ENCODE measurements at places on chromosomes 12 and 14. TPM values are rescaled to one million over a fixed set of nuclear protein-coding genes. Genes with fewer than 3 reads are reported as not detected.

GRCh38 chr12:127459166-127459565 lies 807.8 kb upstream of the TMEM132C start:
- H3K27me3 ChIP-seq, result peaks cover 14% of the 10 kb centered on the region
- peaks cover 10% of the 10 kb centered on the region for H3K36me3 ChIP-seq
- no peak overlapping the region for H3K4me3 ChIP-seq
- DNase-seq, result no peak
- H3K27ac ChIP-seq, result no peak overlapping the region

- no peak for DNase-seq
- no peak overlapping the region for H3K4me3 ChIP-seq
- H3K4me1 ChIP-seq, result peaks cover 5% of the 10 kb centered on the region
- no peak overlapping the region for H3K27ac ChIP-seq
- peaks cover 64% of the 10 kb centered on the region for H3K27me3 ChIP-seq
- no peaks in the 10 kb centered on the region for H3K36me3 ChIP-seq
These were observed 3.8 kb upstream of the MYF5 start for GRCh38 chr12:80712866-80713265.

DNA sequence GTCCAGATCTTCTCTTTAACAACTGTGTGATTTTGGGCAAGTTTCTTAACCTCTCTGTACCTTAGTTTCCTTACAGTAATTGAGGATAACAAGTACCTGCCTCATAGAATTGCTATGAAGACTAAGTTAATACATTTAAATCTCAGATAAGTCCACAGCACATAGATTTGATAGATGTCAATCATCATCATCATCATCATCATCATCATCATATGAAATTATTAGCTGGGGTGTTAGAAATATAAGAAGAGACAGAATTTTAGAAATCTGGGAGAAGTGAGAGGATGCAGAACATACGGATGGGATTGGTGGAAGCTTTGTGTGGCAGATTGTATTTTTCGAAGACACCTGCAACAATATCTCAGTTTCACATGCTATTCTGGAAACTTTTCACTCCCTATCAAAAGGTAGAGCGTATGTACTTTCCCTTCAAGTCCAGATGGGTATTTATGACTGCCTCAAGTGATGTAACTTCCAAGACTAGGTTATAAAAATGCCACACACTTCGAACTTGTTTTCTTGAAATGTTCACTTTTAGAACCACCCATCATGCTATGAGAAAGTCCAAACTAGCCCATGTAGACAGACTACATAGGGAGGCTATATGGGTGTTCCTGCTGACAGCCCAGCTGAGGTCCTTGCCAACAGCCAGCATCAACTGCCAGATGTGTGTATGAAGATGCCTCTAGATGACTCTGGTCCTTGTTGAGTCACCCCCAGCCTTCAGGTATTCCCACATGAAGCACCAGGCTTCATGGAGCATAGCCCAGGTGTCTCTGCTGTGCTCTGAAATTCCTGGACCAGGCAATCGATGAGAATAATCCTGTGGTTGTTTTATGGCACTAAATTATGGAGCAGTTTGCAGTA lies 20.7 kb upstream of the SDR39U1 start:
- no peak overlapping the region for H3K4me3 ChIP-seq
- peaks cover 8% of the 10 kb centered on the region for H3K36me3 ChIP-seq
- peaks cover 6% of the 10 kb centered on the region for H3K4me1 ChIP-seq
- H3K27ac ChIP-seq, result no peak overlapping the region

- no peaks in the 10 kb centered on the region for H3K4me1 ChIP-seq
- no peak for DNase-seq
- no peak overlapping the region for H3K4me3 ChIP-seq
- H3K27me3 ChIP-seq, result peaks cover 11% of the 10 kb centered on the region
- no peak overlapping the region for H3K27ac ChIP-seq
These were observed 55.0 kb downstream of the IGF1 start for GRCh38 chr12:102425109-102426039.

GRCh38 chr12:100895192-100895591 lies 100.6 kb downstream of the ANO4 start:
- no peaks in the 10 kb centered on the region for H3K4me1 ChIP-seq
- no peak overlapping the region for H3K4me3 ChIP-seq
- no peaks in the 10 kb centered on the region for H3K36me3 ChIP-seq
- H3K27me3 ChIP-seq, result no peaks in the 10 kb centered on the region

DNA sequence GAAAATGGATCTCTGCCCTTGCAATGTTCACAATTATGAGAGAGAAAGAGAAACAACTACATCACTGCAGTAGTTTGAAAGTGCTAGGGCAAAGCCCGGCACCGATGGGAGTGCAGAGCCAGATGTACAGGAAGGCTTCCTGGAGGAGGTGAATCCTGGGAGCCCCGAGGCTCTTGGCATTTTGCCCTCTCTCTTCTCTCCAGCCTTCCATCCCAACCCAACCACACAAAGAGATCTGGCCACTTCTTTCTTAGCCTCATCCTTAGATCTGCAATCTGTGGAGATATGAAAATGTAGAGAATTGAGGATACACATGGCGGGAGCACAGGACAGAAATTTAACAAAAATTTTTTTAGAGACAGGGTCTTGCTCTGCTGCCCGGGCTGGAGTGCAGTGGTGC lies 3.3 kb upstream of the PAPLN start:
- DNase-seq, result no peak
- peaks cover 9% of the 10 kb centered on the region for H3K36me3 ChIP-seq
- H3K4me1 ChIP-seq, result peaks cover 25% of the 10 kb centered on the region
- no peak overlapping the region for H3K4me3 ChIP-seq
- H3K27ac ChIP-seq, result no peak overlapping the region
- peaks cover 55% of the 10 kb centered on the region for H3K27me3 ChIP-seq

DNA sequence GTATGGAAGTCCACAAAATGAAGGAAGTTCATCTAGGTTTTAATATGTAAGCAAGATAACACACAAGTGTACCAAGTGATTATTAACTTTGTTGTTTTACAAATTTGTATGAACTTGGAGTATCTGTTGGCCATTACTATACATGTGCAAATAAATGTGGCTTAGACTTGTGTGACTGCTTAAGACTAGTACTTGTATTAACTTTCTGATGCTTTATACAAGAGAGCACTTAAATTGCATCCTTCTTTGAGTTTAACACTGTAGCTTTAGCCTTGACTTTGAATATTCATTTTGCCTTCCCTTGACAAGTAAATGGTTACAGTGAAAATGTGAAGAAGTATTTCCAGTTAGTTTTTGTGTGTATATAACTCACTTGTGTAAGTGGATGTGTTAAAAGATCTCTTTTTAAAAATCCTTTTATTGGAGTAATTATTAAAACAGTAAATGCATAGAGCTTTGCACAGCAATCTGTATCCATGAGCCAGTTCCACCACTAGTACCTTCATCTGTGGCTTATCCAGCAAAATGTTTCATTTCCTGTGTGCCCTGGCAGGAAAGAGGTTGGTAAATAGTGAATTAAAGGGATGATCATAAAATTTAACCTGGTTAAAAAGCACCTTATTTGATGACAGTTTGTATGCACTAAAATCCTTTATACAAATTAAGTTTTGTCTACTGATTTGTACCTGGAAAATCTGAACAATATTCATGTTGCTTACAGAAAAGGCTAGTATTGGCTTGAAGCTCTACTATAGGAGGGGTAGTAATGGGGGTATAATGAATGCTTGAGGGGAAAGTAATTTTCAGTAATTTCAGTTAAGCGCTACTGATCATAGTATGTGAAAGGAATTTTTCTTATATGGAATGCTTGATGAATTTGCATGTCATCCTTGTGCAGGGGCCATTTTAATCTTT lies 8.0 kb downstream of the PNN start:
- H3K36me3 ChIP-seq, result peaks cover 8% of the 10 kb centered on the region
- no peak for DNase-seq
- H3K27me3 ChIP-seq, result no peaks in the 10 kb centered on the region

GRCh38 chr12:127235761-127236160 lies 1031.2 kb upstream of the TMEM132C start:
- no peak for DNase-seq
- H3K36me3 ChIP-seq, result no peaks in the 10 kb centered on the region
- H3K4me3 ChIP-seq, result no peak overlapping the region
- no peaks in the 10 kb centered on the region for H3K27me3 ChIP-seq
- no peak overlapping the region for H3K27ac ChIP-seq

GRCh38 chr12:13073173-13073572 lies 29.0 kb downstream of the FAM234B start:
- H3K36me3 ChIP-seq, result peaks cover 38% of the 10 kb centered on the region
- no peak overlapping the region for H3K4me3 ChIP-seq
- no peak for DNase-seq
- H3K27me3 ChIP-seq, result no peaks in the 10 kb centered on the region
- no peaks in the 10 kb centered on the region for H3K4me1 ChIP-seq

- no peaks in the 10 kb centered on the region for H3K4me1 ChIP-seq
- H3K4me3 ChIP-seq, result no peak overlapping the region
- no peak for DNase-seq
These were observed 28.6 kb upstream of the DNM1L start for GRCh38 chr12:32650508-32650907.

- peaks cover 30% of the 10 kb centered on the region for H3K27me3 ChIP-seq
- H3K27ac ChIP-seq, result no peak overlapping the region
These were observed 3.3 kb upstream of the RIMBP2 start for GRCh38 chr12:130719263-130719859.

DNA sequence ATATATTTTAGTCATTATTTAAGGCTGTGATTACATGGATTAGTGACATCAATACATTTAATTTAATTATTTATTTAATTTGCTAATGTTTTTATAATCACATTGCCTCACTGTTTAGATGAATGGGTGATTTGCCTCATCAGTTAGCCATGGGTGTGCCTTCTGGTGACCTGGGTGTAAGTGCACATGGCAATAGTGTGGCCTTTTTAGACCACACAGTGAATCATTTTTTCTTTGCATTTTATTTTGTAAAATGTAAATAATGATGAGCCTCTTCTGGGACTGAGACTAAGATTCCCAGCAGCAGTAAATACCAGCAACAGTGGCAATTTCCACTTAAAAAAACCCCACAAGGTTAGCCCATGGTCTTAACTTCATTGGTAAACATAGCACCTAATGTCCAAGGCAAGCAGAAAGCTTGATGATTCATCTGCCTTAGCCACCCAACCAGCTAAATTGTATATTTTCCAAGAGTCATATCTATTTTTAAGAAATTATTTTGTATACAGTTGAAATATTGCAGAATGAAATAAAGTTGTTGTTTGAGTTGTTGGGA lies 235.9 kb upstream of the NOVA1 start:
- H3K36me3 ChIP-seq, result no peaks in the 10 kb centered on the region
- H3K27ac ChIP-seq, result no peak overlapping the region
- no peak for DNase-seq
- H3K27me3 ChIP-seq, result no peaks in the 10 kb centered on the region
- no peaks in the 10 kb centered on the region for H3K4me1 ChIP-seq
- H3K4me3 ChIP-seq, result no peak overlapping the region

- peak within 1 kb of the TSS; percentile 83 for H3K27ac ChIP-seq
- peak; percentile 76 for DNase-seq
- H3K4me1 ChIP-seq, result peaks cover 39% of the 10 kb centered on the region
- peak within 1 kb of the TSS; percentile 97 for H3K4me3 ChIP-seq
- H3K36me3 ChIP-seq, result no peaks in the 10 kb centered on the region
These were observed at the start of gene DACT1 for GRCh38 chr14:58637391-58638230. Gene DACT1 (plus strand): TSS chr14:58637962. CDS start chr14:58638203, 241 bp downstream.

GRCh38 chr12:89566615-89567014 lies 40.8 kb upstream of the POC1B start:
- H3K27me3 ChIP-seq, result no peaks in the 10 kb centered on the region
- H3K4me1 ChIP-seq, result no peaks in the 10 kb centered on the region
- H3K4me3 ChIP-seq, result no peak overlapping the region
- H3K27ac ChIP-seq, result no peak overlapping the region
- no peaks in the 10 kb centered on the region for H3K36me3 ChIP-seq

- H3K27me3 ChIP-seq, result no peaks in the 10 kb centered on the region
- H3K4me1 ChIP-seq, result no peaks in the 10 kb centered on the region
- no peaks in the 10 kb centered on the region for H3K36me3 ChIP-seq
- no peak overlapping the region for H3K4me3 ChIP-seq
- DNase-seq, result no peak
These were observed 17.9 kb upstream of the RAB3IP start for GRCh38 chr12:69720750-69721149.

DNA sequence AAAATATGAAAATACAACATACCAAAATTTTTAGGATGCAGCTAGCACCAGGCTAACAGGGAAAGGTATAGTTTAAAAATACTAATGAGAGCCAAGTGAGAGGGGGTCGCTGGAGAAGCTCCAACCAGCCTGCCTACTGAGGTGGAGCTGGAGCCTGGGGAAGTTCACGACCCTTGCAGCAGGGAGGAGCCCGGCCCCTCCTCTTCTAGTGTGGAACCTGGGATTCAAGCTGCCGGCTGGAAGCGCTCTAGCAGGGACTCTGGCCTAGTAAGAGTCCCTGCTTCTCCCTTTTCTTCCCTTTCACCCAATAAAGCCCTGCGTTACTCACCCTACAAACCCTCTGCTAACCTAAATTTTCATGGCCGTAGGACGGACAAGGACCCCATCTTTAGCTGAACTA lies 5.0 kb upstream of the KCNK13 start:
- H3K36me3 ChIP-seq, result no peaks in the 10 kb centered on the region
- DNase-seq, result no peak
- peaks cover 5% of the 10 kb centered on the region for H3K4me1 ChIP-seq
- H3K4me3 ChIP-seq, result no peak overlapping the region
- peaks cover 58% of the 10 kb centered on the region for H3K27me3 ChIP-seq

- no peak overlapping the region for H3K4me3 ChIP-seq
- no peaks in the 10 kb centered on the region for H3K36me3 ChIP-seq
- H3K27me3 ChIP-seq, result no peaks in the 10 kb centered on the region
- DNase-seq, result no peak
- no peak overlapping the region for H3K27ac ChIP-seq
- H3K4me1 ChIP-seq, result no peaks in the 10 kb centered on the region
These were observed 1113.6 kb upstream of the SEL1L start for GRCh38 chr14:82647088-82647810.

GRCh38 chr14:72177251-72177650 lies 245.0 kb downstream of the RGS6 start:
- peaks cover 9% of the 10 kb centered on the region for H3K36me3 ChIP-seq
- H3K27ac ChIP-seq, result no peak overlapping the region
- peaks cover 33% of the 10 kb centered on the region for H3K27me3 ChIP-seq
- no peak overlapping the region for H3K4me3 ChIP-seq

SSPN gene
- 6.7 TPM for polyA plus RNA-seq

NELL2 gene
- 0.23 TPM for polyA plus RNA-seq

MARK3 gene
- polyA plus RNA-seq, result 33.0 TPM

LRRC43 gene
- polyA plus RNA-seq, result not detected

MANSC4 gene
- polyA plus RNA-seq, result not detected

KRT80 gene
- polyA plus RNA-seq, result not detected

LHX5 gene
- polyA plus RNA-seq, result not detected

KRT74 gene
- polyA plus RNA-seq, result not detected

GNG2 gene
- polyA plus RNA-seq, result 93.0 TPM
